ENCODE measurements at places on chromosomes 2 and 18.

GRCh38 chr2:202494300-202495229 lies 118.4 kb downstream of the BMPR2 start:
- peaks cover 8% of the 10 kb centered on the region for H3K36me3 ChIP-seq
- H3K4me1 ChIP-seq, result peaks cover 3% of the 10 kb centered on the region
- H3K4me3 ChIP-seq, result no peak overlapping the region
- H3K27me3 ChIP-seq, result no peaks in the 10 kb centered on the region

- H3K36me3 ChIP-seq, result no peaks in the 10 kb centered on the region
- H3K27ac ChIP-seq, result no peak overlapping the region
- no peak overlapping the region for H3K4me3 ChIP-seq
- H3K27me3 ChIP-seq, result no peaks in the 10 kb centered on the region
- peaks cover 2% of the 10 kb centered on the region for H3K4me1 ChIP-seq
- DNase-seq, result no peak
These were observed 138.7 kb downstream of the CERS6 start for GRCh38 chr2:168594778-168595177.

DNA sequence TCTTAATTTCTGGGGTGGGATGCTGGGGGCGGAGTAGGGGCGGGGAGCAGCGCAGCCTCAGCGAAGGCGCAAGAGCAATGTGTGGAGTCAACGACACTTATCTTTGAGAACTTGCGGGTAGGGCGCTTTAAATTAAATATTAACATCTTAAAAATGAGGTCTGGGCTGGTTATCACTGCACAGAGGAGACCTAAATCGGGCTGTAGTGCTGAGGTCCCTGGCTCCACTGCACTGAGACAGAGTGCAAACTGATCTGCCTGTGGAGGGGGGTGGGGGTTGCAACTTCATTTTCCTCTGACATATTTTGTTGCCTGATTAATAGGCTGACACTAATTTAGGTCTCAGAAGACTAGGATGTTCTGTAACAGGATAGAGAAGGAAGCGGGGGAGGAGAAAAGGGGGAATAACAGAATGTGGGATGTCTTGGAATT lies 253.0 kb upstream of the FANCL start:
- no peaks in the 10 kb centered on the region for H3K4me1 ChIP-seq
- no peak overlapping the region for H3K27ac ChIP-seq
- DNase-seq, result no peak
- H3K4me3 ChIP-seq, result no peak overlapping the region
- no peaks in the 10 kb centered on the region for H3K36me3 ChIP-seq
- no peaks in the 10 kb centered on the region for H3K27me3 ChIP-seq

DNA sequence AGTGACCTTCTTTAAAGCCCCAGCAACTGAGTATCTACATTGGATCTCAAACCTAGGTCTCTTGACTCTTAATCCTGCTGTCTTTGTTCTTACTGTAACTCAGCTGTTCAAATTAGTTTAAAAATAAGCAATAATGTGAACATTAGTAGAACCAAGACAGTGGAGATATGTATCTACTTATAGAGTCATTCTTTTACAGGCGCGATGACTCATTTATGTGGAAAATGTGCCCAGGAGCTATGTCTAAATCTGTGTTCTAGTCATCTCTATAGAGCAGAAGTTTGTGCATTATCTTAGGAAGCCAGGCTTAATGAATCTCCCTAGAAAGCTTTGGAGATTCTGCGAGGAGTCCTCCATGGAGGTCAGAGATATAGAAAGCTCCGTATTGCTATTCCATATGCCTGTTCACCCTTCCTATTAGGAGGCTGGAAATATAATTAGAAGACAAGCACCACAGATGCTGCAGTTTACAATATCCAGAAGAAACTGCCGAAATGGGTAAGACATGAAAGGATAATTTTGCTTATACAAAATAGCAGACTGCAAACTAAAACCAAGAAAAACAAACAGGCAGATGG lies 211.6 kb downstream of the TRIB2 start:
- no peak overlapping the region for H3K4me3 ChIP-seq
- no peak overlapping the region for H3K27ac ChIP-seq
- no peaks in the 10 kb centered on the region for H3K36me3 ChIP-seq
- H3K27me3 ChIP-seq, result no peaks in the 10 kb centered on the region

DNA sequence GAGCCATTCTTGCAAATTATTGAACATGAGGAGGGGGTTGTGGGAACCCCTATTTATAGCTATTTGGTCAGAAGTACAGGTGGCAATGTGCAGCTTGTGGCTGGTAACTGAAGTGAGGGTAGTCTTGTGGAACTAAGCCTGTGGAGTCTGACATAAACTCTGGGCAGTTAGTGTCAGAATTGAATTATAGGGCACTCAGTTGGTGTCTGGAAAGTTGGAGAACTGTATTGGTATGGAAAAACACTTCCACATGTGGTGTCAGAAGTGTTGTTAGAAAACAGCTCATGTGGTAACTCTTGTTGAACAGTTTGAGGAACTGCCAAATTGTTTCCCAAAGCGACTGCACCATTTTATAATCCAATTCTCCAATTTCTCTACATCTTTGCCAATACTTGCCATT lies 7.5 kb downstream of the RALBP1 start:
- H3K36me3 ChIP-seq, result peaks cover 7% of the 10 kb centered on the region
- peaks cover 4% of the 10 kb centered on the region for H3K4me1 ChIP-seq
- H3K4me3 ChIP-seq, result no peak overlapping the region
- no peaks in the 10 kb centered on the region for H3K27me3 ChIP-seq

DNA sequence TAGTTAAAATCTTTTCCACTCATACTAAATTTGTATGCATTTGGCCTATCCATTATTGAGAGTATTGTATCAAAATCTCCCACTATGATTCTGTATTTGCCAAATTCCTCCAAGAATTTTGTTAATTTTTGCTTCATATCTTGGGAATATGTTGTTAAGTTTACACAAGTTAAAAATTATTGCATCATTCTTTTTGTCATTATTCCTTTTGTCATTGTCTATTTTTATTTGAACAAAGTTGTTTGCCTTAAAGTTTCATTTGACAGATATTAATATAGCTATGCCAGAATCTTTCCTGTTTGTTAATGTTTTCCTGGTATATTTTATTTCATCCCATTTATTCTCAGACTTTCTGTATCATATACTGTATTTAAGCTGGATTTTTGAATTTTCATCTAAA lies 41.3 kb downstream of the LOXHD1 start:
- no peak overlapping the region for H3K4me3 ChIP-seq
- H3K4me1 ChIP-seq, result no peaks in the 10 kb centered on the region
- H3K27ac ChIP-seq, result no peak overlapping the region
- no peak for DNase-seq
- H3K27me3 ChIP-seq, result peaks cover 29% of the 10 kb centered on the region
- no peaks in the 10 kb centered on the region for H3K36me3 ChIP-seq

DNA sequence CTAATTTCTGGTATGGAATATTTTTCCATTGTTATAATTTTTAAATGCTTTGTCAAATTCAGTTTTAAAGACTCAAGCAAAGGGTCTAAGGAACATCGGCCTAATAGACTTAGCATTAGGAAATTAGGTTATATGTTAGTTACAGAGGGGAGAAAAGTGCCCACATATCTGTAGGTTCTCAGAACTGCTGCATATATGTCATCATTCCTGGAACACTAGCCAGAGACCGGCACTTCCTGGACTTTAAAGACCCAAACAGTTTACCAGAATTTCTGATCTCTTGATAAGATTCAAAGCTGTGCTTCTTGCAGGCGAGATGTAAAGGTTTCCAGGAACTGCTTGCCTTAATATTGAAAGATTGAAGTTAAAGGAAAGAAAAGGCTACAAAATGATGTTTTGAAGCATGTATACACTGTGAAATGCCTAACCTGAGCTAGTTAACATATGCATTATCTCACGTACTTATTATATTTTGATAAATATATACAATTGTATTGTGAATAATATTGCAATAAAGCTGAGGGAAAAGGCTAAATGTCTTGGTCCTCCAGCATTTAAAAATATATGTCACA lies 993.6 kb downstream of the LRP1B start:
- no peaks in the 10 kb centered on the region for H3K27me3 ChIP-seq
- H3K4me1 ChIP-seq, result no peaks in the 10 kb centered on the region
- H3K27ac ChIP-seq, result no peak overlapping the region
- no peaks in the 10 kb centered on the region for H3K36me3 ChIP-seq

- H3K36me3 ChIP-seq, result no peaks in the 10 kb centered on the region
- H3K27me3 ChIP-seq, result no peaks in the 10 kb centered on the region
- H3K27ac ChIP-seq, result no peak overlapping the region
- DNase-seq, result no peak
- no peak overlapping the region for H3K4me3 ChIP-seq
These were observed 38.4 kb upstream of the STAT4 start for GRCh38 chr2:191189112-191189635.

All from mesenchymal stem cell (in vitro differentiated cells and primary cell).